Cardiac septum (tissue), 1 donor: ENCODE measurements at places on chromosomes 4 and X.

- DNase-seq, result no peak
Measured at GRCh38 chrX:154490021-154490413, 412 bp downstream of the SLC10A3 start.

- no peak for DNase-seq
Measured at GRCh38 chr4:62407534-62407933, 1207.4 kb downstream of the ADGRL3 start.

- DNase-seq, result no peak
Measured at GRCh38 chrX:44428989-44429627, 85.6 kb upstream of the EFHC2 start.

- no peak for DNase-seq
Measured at GRCh38 chr4:173917255-173917960, 366.1 kb downstream of the FBXO8 start.

- DNase-seq, result no peak
Measured at GRCh38 chr4:69708211-69708610, 52.2 kb downstream of the SULT1B1 start.

DNA sequence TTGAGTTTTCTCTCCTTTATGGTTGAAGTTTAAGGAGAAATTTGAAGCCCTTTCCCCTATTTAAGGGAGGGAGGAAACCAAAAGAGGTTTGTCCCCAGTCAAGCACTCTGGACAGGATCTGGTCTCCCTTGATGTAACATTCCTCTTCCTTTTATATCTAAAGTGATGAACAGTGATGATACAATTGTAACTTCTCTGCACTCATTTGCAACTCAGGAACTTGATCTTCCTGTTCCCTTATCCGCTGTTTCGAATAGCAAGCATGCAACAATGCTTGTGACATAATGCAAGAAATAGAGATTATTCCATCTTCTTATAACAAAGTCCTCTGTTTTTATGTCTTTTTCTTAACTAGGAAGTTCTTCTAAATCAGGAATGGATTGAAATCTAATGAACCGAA is 18.3 kb downstream of the ALPK1 start:
- DNase-seq, result no peak

- no peak for DNase-seq
Measured at GRCh38 chrX:41956027-41956426, 32.7 kb upstream of the CASK start.

DNA sequence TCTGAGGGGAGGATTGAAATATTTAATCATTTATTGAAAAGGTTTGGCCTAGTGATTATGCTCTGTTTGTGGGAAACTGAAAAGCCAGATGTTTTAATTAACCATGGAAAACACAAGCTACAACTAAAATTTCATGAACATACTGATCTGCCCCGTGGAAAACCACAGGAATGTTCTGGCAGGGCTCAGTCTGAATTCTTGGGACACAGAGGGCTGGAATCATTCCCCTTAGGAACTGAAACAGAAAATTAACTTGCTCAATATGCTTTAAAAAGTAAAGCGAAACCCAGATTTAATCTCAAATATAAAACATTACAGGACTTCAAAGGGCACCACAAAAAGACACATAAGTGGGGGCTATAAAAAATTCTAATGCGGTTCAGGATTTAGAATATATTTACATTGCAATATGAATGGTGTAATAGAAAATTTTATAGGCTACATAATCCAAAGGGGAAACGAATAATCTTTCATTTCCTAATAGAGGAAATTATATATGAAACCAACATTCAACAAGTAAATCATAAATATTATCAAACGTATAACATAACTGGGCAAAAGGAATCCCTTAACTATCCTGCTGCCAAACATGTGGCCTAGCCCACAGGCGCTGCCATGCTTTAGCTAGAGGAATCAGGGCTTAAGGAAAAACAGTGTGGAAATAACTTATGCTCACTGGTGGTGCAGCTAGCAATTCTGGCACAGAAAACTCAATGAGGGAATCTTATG is 70.9 kb downstream of the APBB2 start:
- no peak for DNase-seq

- DNase-seq, result no peak
Measured at GRCh38 chr4:169383724-169384123, 113.0 kb upstream of the SH3RF1 start.

DNA sequence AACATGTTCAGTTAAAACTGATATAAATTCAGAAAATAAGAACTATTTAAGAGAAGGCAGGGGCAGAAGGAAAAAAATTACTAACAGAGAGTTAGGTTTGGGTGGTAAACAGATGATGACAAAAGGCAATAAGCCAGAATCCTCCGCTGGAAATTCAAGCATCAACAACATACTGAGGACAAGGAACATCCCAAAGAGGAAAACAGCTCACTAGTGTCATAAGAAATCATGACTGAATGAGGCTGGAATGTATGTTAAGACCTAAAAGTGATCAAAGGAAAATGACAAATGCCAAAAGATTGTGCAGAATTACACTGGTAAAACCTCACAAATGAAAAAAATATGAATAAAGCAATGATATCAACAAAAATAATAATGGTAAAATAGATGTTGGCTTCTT is 88.4 kb downstream of the WDFY3 start:
- DNase-seq, result no peak

GRCh38 chr4:77927991-77928925 is 65.6 kb downstream of the MRPL1 start:
- no peak for DNase-seq

DNA sequence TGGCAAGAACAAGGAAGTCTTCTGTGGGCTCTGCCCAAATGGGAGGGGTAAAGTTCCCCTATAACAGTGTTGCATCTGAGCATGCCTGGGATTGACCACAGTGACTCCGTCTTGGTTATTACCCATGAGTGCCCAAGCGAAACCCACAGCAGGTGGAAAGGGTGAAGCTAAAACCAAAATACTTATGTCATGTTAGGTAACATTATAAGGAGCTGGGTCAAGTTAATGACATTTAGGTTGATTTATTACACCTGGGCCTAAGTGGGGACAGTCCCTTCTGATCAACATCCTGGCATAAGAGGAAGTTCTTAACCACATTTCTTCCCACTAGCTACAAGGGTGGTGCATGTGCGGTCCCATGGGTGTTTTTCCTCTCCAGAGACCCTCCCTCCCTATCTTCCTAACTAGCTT is 1.3 kb upstream of the ZNF732 start:
- no peak for DNase-seq

- DNase-seq, result no peak
Measured at GRCh38 chr4:139282721-139283075, 2.7 kb upstream of the MGARP start.

DNA sequence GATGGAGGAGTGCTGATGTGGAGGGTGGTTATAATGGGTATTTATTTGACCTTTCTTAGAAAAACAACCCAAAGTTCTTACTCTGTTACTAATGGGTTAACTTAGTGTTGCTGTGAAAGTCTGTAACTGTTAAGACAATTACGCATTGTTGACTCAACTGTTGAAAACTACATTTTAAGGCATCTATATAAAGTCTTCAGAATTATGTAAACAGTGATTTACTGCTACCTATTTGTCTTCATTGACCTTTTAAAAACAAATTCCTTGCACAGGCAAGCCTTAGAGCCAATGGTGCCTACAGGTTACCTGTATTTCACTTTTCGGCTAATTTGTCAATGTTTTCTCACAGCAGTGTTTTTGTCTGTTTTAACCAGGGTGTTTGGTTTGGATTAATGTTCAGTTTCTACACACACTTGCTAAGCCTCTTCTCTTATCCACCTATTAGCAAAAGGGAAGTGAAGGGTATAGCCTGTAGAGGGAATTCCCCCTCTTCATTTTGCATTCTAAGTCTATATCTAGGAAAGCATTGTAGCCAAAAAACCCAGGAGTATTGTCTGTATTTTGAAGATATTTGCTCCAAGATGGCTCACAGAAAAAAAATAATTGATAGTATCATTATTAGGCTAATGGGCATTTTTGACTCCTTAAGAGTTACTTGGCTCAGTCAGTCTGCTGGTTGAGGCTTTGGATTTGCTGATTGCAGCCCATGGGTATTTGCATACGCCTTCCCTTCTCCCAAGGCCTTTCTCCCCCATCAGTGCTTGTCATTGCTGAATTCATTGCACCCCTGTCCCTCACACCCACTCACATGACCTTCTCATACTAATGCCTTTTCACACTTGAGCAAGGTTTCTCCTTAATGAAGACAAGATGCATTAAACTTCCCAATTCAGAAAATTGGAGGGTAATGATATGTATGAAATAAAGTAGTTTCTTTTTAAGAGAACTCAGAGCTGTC is 30.5 kb downstream of the AFF1 start:
- DNase-seq, result no peak

DNA sequence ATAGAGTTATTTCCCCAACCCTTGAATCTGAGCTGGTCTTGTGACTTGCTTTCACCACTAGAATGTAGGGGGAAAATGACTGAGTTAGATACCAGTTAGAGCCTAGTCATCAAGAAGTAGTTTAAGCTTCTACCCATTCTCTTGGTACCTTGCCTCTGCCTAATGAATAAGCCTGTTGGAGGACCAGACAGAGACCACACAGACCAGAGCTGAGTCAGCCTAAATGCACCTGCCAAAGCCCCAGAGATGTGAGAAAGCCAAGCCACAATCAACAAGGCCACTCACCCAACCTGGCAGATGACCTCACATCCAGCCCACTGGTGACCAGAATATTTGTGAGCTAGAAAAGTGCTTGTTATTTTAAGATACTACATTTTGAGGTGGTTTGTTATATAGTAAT is 85.2 kb upstream of the DCLK2 start:
- no peak for DNase-seq

- peak; percentile 93 for DNase-seq
Measured at GRCh38 chrX:15675490-15675921, 10.9 kb upstream of the CLTRN start.

GRCh38 chrX:130789793-130790192 is 113.2 kb downstream of the ENOX2 start:
- no peak for DNase-seq

DNA sequence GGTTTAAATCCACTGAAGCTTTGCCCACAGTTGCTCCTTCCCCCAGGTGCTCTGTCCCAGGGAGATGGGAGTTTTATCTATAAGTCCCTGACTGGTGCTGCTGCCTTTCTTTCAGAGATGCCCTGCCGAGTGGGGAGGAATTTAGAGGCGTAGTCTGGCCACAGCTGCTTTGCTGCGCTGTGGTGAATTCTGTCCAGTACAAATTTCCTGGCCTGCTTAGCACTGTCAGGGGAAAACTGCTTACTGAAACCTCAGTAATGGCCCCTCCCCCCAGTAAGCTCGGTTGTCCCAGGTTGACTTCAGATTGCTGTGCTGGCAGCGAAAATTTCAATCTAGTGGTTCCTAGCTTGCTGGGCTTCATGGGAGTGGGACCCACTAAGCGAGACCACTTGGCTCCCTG is 40.1 kb downstream of the UGT2B17 start:
- DNase-seq, result no peak

- no peak for DNase-seq
Measured at GRCh38 chrX:102744307-102744706, 23.8 kb downstream of the GPRASP3 start.

GRCh38 chr4:85078016-85078415 is 111.5 kb upstream of the WDFY3 start:
- DNase-seq, result no peak

DNA sequence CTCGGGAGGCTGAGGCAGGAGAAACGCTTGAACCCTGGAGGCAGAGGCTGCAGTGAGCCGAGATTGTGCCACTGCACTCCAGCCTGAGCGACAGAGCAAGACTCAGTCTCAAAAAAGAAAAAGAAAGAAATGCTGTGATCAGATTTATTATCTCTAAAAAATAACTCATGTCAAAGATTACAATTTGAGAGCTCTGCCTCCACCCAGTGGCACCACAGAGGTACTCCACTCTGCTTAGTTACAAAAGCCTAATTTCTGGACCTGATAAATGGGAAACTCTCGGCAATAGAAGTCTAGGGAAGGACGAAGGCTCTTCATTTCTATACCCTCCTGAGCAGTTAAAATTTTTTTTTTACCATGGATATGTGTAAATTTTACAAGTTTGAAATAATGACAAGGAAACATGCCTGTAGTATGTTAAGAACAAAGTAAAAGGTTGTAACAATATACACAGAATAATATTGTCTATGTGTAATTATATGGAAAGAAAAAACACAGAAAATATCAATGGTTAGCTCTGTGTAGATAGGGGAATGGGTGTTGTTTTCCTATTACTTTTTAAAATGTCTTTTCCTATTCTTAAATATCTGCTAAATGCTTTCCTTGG is 149.8 kb downstream of the STIM2 start:
- no peak for DNase-seq

GRCh38 chr4:13525606-13526281 is 18.6 kb downstream of the NKX3-2 start:
- no peak for DNase-seq

GRCh38 chrX:47217121-47217851 is 1.2 kb upstream of the CDK16 start:
- no peak for DNase-seq

DNA sequence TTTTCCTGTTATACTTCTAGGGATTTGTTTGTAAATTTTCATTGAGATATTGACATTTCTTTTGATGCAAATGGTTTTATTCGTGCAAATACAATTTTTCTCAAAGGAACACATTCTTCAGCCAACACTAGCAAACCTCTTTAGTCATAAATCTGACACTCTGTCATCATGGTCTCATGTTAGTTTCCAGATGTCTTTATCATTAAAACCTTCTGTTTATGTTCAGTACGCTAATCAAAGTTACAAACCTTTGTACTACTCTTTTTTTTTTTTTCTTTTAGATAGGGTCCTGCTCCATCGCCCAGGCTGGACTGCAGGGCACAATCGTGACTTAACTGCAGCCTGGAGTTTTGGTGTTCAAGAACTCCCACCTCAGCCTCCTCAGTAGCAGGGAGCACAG is 7.1 kb downstream of the SLC25A31 start:
- DNase-seq, result no peak

- DNase-seq, result no peak
Measured at GRCh38 chr4:63036159-63036866, 1372.9 kb downstream of the TECRL start.

DNA sequence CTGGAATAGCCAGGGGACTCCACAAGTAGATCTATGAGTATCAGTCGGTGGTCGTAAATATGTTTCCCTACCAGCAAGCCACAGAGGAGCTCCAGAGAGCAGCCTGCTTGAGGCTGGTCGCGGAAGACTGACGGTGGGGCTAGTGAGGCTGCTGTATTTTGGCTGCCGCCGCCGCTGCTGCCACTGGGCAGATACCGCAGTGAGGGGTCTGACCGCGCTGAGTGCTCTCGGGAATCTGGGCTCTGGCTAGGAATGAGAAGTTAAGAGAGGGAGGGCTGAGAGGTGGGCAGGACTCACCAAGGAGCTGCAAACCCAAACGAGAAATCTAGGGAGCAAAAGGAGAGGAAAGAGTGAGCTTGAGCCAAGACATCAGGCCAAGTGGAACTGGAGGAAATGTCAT is at the start of gene EXOC1L:
Gene EXOC1L (plus strand): TSS at position 157 of the 400 bp plus-strand sequence. CDS start 237 bp downstream, at position 394.
- no peak for DNase-seq

DNA sequence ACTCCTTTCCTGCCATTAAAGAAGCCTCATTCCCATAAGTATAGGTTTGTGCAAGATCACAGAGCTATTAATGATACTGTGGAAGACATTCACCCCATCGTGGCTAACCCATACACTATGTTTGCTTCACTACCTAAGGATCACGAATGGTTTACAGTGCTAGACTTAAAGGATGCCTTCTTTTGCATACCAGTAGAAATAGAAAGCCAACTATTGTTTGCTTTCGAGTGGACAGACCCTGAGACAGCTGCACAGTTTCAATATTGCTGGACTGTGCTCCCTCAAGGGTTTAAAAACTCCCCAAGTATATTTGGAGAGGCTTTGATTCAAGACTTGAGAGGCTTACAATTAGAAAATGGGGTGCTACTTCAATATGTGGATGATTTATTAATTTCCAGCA is 16.0 kb upstream of the PAPSS1 start:
- DNase-seq, result no peak

GRCh38 chr4:185716141-185716551 is 95.8 kb downstream of the SORBS2 start:
- no peak for DNase-seq

GRCh38 chrX:371907-372306 is 14.8 kb downstream of the PPP2R3B start:
- DNase-seq, result no peak
